ENCODE measurements at places on chromosomes 11 and 22.

GRCh38 chr11:9688716-9689511, 25.0 kb downstream of the SWAP70 start:
- peak; percentile 53 for DNase-seq

GRCh38 chr22:49364398-49364797, 463.3 kb downstream of the BRD1 start:
- no peak for DNase-seq

GRCh38 chr11:108606070-108606469, 12.5 kb upstream of the EXPH5 start:
- no peak for DNase-seq

DNA sequence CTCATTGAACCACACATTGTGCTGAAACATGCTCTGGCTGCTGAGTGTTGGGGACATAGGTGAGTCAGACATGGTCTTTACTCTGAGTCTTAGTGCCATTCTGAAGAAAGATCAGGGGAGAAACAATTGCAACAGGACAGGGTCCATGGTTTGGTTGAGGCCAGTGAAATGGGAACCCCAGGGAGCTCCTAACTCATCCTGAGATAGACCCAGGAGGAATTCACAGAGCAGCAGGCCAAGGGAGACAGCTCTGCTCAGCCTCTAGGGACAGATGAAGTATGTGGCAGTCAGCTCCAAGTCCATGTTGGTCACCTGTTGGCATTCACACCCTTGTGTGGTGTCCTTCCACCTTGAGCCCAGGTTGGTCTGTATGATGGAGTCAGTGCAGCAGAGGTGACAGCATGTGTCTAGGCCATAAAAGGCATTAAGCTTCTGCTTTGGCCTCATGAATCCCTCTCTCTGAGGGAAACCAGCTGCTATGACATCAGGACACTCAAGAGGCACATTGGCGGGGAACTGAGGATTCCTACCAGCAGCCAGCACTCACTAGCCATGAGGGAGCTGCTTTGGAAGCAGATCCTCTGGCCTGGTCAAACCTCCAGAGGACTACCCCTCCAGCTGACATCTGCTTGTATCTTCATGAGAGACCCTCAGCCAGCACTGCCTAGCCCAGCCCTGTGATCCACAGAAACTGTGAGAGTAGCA, 50.3 kb upstream of the MYEOV start:
- no peak for DNase-seq

- no peak for DNase-seq
Measured at GRCh38 chr11:60711276-60711675, 11.9 kb downstream of the MS4A8 start.

- DNase-seq = no peak
Measured at GRCh38 chr22:37171662-37172061, 16.4 kb downstream of the C1QTNF6 start.

DNA sequence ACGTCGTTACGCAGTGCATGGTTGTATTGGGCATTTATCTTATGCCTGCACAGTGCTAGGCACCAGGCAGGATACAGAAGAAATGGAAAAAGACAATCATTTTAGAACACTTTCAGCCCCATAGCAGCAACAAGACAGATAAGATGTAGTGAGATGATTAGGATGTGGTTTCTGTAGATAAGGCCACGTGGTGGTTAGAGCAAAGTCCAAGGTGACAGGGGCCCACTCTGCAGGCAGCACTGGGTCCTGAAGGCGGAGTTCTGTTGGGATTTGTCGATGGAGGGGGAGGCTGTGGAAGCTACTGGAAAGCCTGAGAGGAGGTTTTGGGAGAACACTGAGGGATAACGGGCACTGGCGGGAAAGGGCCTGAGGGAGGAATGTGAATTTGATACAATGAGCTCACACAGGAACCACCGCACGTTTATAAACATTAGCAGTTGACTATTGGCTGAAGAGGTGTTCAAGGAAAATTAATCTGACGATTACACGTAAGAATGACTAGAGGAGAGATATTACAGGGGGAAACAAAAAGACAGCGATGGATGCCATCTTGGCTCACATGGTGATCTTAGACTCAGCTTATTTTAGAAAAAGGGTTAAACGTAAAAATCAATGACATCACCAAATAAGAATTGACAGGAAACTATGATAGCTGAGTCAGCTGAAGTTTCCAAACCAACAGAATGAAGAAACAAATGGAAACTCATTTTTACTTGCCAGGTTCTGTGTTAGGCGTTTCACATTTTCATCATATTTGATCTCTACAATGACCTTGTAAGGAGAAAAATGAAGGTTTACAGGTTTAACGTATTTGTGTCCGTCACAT, 551.0 kb downstream of the OPCML start:
- DNase-seq = no peak

DNA sequence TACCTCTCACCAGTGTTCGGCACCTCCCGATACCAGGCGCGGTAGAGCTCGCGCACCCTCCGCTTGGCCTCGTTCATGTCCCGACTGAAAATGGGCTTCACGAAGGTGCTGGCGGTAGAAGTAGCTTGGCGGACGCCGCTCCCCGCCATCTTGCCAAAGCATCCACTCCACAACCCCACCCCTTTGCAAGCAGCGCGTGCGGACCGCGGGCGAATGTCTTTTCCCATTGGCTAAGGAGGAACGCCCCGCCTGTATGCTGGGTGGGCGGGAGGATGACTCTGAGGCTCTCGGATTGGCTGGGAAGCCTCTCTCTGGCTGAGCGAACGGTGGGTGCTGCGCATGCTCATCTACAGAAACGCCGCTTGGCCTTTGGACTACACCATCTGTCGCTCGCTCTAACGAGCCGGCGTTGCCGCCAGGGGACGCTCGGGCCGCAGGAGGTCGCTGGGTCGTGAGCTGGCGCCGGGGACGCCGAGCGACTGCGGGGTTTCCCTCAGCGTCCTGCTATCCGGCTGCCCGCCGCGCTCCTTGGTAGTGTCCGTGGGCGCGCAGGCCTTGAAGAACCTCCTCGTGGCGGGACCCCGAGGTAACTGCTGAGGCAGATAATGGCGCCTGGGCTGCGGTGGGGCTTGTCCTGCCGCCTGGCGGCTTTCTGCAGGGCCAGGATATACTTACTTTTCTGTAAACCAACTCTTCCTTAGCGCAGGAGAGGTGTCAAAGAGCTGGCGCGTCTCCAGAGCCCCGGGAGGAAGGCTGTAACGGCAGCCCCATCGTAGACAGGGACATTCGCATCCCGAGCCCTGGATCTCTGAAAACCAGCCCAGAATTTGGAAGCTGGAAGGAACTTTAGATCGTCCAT, at the start of gene NDUFA6:
Gene NDUFA6, minus strand, starts transcription at position 177 of the 859 bp plus-strand sequence. Its CDS starts 28 bp downstream, at position 149.
- peak; percentile 97 for DNase-seq

DNA sequence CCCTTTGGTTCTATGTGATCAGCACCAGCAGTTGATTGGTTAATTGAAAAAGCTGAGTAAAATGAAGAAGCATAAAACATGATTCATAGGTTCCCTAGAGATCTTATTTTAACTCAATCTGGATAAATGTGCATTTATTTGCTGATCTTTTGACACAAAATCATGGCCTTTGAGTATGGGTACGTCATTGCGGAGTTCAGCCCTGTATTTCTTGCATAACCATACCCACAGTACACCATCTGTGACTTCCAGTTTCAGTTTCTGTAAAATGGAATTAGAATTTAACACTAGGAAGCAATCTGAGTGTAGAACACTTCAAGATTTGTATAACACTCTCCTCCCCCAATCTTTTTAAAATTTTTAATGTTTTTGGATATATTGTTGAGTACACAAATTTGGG, 358.2 kb downstream of the DDX10 start:
- no peak for DNase-seq

DNA sequence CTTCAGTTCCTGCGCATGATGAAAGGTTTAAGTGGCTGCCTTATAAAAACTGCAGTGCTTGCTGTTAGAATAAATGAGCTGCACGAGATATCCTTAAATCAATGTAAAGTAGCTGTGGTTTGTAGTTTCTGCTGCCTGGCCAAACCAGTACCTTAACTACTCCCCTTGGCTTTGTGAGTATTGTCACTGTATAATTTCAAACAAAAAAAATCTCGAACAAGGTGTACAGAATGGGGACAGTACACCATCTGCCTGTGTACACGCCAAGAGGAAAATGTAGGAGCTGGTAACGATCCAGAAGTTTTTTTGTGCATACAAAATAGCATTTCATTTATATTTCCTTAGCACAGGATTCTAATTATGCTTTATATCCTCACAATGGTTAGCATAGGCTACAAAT, 20.6 kb upstream of the NDUFC2 start:
- DNase-seq = no peak

DNA sequence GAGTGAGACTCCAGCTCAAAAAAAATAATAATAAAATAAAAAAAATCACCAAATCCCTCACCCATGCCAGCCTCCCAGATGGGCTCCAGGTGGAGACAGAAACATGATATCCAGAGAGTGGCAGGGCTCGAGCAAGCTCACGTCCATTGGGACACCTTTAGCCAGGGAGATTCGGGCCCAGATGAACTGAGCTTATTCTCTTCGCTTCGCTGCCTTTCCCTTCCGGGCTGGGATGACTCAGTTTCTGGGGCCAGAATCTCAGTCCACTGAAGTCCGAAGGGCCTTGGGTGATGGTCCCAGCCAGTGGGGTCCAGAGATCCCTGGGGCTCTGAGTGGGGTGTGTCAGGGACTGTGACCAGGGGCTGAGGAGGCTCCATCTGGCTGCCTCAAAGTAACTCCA, 23.0 kb upstream of the MYEOV start:
- DNase-seq = no peak

GRCh38 chr22:28441720-28442263, 237.8 kb downstream of the TTC28 start:
- peak; percentile 13 for DNase-seq

DNA sequence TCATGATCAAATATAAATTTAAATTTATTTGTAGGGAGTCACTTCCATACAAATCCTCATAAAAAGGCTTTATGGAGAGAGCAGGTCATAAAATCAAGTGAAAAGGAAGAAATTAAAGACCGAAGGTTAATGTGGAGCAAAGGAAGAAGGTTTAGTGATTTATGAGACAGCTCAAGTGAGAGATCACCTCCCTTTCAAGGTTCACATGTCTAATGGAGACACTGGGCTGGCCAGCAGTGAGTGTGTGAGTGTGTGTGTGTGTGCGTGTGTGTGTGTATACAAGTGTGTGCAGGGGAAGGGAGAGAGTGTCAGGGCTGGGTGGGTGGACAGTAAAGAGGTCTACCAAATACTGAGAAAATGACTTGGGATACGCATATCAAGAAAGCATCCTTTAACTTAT, 251.2 kb downstream of the FAT3 start:
- no peak for DNase-seq

GRCh38 chr11:60753309-60753708, 3.4 kb upstream of the MS4A15 start:
- no peak for DNase-seq

DNA sequence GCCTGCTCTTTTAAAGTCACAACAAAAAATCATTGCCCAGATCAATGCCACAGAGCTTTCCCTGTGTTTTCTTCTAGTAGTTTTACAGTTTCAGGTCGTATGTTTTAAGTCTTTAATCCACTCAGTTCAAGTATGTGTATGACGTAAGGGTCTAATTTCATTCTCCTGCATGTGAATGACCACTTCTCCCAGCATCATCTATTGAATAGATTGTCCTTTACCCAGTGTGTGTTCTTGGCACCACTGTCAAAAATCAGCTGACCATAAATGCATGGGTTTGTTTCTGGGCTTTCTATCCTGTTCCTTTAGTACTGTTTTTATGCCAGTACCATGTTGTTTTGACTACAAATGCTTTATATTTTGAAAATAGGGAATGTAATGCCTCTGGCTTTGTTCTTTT, 28.1 kb downstream of the INTS4 start:
- no peak for DNase-seq

DNA sequence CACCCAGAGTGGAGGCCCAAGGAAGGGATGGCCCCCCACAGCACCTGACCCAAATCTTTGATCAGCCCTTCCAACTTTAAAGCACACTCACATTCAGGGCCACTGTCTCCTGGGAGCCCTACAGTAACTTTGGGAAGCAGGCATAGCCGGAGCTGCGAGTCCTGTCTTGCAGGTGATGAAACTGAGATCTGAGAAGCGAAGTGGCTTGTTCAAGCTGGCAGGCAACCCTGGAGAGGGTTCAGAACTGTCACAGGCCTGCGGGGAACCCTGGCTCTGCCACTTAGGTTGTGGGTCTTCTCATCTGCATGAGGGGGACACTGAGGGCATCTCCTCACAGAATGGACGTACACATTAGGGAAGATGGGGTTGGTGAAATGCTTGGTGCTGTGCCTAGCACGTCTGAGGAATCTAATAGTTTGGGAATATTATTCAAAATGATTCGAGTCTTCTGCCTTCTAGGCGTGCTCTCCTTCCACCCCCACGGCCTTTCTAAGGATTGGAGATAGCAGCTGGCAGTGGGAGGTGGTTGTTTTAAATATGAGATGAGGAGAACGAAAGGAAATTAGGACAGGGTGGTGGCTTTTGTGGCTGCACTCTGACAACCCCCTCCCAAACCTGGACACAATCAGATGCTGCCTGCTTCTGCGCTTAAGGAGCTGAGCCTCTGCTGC, 18.8 kb upstream of the SUN2 start:
- DNase-seq = no peak

GRCh38 chr22:44385781-44386180, 73.0 kb upstream of the SHISAL1 start:
- DNase-seq = no peak

All from GM20000 (cell line).